ENCODE measurements at places on chromosomes 11 and 22.

DNA sequence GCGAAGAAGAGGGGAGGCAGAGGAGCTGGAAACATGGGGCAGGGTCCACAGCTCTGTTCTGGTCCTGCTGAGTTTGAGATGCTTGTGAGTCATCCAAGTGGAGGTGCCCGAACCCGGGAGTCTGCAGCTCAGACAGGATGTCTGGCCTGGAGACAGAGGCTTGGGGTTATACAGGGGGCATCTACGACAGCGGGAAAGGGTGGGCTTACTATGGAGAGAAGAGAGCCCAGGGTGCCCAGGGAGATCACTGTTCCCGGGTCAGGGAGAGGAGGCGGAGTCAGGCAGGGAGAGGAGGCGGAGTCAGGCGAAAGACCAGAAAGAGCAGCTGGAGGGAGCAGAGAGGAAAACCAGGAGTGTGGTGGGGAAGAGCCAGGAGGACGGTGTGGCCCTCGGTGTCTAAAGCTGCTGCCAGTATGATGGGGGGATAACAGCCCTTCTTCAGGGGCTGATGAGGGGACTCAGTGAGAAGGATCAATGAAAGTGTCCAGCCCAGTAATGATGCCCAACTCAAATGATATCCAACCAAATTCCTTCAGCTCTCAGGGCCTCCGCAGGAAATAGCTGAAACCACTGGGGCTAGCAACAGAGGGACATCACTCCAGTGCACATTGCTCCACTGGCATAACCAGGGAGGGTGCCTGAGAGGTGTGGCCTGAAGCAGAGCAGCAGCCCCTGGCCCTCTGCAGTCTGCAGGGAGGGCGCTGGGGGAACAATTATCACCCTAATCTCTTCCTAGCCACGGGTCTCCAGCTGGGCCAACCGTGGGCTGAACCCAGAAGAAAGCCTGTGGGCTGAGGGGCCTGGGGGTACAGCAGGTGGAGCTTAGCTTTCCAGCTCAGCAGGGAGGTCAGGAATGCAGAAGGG, 2.6 kb upstream of the LTBP3 start:
- DNase-seq = no peak

DNA sequence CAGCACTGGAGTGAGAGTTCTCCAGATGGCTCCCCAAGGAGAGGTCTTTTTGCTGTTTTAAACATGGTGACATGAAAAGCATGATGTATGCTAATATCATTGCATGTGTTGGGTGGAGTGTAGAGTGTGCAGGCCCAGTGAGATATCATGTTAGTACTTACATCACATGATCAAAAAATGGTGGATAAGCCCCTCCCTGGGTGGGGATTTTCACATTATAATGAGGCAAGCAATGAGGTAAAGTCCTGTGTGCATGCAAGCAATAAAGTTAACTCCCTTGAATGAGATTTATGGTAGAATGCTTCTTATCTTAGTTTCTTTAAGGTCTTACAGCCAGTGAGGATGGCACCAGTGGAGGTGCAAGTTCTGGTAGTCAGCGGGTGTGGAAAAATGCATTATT, 8.5 kb downstream of the FAM111B start:
- DNase-seq = no peak

GRCh38 chr11:9210922-9211320, 54.2 kb downstream of the DENND5A start:
- DNase-seq = no peak

DNA sequence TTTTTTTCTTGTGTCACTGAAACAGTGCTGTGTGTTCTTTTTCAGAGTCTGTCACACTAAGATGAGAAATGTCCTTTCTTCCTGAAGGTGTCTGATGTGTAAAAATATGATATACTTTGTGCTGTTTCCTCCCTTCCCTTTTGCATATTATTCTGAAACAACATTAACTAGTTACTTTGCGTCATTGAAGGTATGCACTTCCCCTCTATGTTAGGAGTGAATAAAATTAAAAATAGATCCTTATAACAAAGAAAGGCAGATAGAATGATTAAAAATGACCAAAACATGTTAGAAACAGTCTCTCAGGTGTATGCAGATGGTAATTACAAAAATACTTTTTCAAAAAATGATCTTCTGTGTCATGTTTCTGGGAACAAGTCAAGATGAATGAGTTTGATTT, 1.6 kb upstream of the RAB30 start:
- no peak for DNase-seq

GRCh38 chr11:95413021-95413420, 182.0 kb upstream of the SESN3 start:
- no peak for DNase-seq

GRCh38 chr11:70305501-70305900, 35.0 kb downstream of the PPFIA1 start:
- DNase-seq = no peak

- DNase-seq = no peak
Measured at GRCh38 chr11:83921447-83922192, 635.5 kb upstream of the CCDC90B start.

GRCh38 chr11:27721264-27722116, 21.2 kb upstream of the BDNF start:
- DNase-seq = no peak

- DNase-seq = no peak
Measured at GRCh38 chr22:43811777-43812148, 342 bp downstream of the EFCAB6 start.

- DNase-seq = no peak
Measured at GRCh38 chr22:42317691-42318547, 47.5 kb upstream of the TCF20 start.

DNA sequence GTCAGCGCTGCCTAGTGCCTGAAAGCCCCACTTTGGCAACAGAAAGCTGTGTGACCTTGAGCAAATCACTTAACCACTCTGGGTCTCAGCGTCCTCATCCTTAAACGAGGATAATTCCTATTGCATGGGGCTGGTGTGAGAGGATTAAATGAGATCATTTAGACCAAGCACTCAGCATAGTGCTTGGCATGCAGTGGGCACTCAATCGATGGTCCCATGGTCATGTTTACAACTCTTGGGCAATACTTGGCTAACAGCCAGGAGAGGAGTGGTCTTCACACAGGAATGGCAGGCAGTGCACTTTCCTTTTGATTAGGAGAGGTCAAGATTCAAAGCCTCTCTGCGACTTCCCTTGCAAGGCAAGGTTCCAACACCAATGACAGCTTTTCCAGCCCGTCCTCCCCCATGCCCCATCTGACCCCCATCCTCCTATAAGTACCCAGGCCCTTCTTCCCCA, 14.1 kb downstream of the TNKS1BP1 start:
- no peak for DNase-seq

DNA sequence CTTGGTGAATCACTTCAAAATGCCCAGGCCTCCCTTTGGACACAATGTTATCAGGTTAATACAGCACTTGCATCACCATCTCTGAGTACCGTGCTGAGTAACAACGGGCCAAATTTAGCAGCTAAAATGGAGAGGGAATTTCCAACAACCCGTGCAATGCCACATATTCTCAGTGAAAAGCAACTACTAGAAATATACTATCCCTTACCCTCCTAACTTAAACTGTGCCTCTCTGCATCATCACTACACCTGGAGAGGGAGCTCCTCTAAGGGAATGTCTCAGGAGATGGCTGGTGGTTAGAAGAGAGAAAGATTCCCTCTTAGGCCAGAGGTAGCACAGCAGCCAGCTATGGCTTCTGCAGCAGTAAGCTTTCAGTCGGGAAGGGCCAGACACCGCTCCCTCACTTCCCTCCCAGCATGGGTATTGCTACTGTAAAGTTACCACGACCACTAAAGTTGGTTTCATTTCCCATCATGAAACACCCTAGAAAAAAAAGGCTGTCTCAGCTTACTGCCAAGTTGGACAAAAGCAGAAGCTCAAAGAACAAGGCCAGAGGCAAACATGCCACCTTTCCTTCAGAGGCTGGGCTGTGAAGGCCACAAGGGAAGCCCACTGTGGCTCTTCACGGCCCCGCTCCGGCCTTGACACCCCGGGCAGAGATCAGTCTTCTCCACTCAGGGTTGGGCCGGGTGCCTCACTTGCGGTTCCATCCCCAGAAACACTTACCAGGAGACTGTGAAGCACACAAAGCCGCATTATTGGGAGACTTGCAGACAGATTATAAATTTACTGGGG, 3.9 kb downstream of the MAML2 start:
- DNase-seq = no peak

- DNase-seq = no peak
Measured at GRCh38 chr11:460331-461199, 10.5 kb downstream of the PTDSS2 start.

DNA sequence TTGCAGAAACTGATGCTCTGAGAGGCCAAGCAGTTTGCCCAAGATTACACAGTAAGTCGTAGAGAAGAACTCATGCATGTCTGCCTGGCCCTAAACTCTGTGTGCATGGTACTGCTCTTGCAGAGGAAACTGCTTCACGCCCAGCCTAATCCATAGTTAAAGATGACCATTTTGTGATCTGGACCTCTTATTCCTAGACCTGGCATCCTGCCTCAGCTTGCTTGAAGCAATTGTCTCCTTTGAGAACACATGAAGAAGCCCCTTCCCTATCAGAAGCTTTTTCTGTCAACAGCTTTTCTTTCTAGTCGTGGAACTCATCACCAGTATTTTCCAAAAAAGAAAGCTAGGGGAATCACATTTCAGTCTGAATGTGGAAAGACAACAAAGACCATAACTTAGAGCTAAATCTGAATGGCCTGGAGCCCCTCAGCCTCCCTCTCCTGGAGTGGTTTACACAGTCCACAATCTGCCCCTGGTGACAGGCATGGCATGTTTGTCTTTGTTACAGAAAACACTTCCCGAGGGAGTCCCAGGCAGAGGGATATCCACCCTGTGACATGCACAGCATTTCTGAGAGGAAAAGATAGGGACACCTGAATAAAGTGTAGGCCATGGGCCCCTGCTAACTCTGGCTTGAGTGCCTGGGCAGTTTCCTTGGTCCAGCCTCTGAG, 2.9 kb upstream of the FZD4 start:
- DNase-seq = no peak

GRCh38 chr11:59534676-59535075, 23.3 kb downstream of the OR4D9 start:
- DNase-seq = no peak

DNA sequence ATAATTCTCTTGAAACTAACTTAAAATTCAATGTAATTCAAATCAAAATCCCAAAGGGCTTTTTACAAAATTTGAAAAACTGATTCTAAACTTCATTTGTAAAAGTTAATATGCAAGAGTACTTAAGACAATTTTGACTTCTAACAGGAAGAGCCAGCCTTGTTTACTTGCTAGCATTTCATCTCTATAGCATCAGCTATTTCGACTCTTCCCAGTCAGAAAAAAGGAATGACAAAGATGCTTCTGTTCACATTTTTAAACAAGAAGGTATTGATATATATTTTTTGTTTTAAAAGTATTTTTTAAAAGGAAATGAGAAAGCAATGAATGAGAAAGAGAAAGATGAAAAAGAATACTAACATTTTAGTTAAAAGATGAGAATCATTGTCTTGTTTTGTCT, 16.4 kb downstream of the SLN start:
- DNase-seq = no peak

- DNase-seq = no peak
Measured at GRCh38 chr11:110098645-110099044, 5.5 kb downstream of the ZC3H12C start.

DNA sequence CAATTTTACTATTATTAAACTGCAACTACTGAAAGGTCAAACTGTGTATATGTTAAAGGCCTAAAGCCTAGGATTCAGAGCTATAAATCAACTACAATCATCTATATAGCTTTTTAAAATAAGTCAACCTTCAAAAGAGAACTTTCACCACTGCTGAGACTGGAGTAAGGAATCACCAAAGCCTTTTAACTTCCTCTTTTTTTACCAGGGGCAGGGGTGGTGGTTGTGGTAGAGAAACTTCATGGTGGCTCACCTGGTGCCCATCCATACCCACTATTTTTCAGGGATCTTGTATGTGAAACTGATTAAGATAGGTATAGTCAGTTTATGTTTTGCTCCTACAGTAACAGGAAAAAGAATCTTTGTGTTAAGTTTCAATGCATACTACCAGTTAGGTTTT, 31.5 kb downstream of the TSG101 start:
- DNase-seq = no peak

DNA sequence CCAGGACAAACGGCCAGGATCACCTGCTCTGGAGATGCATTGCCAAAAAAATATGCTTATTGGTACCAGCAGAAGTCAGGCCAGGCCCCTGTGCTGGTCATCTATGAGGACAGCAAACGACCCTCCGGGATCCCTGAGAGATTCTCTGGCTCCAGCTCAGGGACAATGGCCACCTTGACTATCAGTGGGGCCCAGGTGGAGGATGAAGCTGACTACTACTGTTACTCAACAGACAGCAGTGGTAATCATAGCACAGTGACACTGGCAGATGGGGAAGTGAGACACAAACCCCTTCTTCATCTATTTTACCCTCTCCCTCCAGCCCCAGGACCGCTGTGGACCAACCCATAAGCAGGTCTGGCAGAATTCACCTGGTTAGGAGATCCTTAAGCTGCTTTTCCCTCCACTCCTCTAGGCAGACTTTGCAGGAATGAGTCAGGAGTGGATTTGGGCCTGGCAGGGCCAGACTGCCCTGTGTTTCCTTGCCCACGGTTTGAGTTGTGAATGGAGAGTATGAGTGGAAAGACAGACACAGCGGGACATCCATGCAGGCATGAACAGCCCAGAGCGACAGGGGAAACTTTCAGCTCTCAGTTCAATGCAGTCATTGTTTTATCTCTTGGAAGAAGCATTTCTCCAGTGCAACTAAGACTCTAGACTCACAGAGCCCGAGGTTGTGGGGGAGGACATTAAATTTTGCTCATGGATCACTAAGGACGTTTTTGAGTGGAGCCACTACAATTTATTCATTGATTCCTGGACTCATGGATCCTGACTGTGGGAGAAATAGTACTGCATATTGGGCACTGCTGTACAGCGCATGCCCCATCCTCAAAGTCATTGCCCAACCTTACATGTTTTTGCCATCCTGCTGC, 75.3 kb upstream of the IGLL5 start:
- no peak for DNase-seq

GRCh38 chr11:120168960-120169681, 31.2 kb upstream of the TRIM29 start:
- peak; percentile 20 for DNase-seq

- no peak for DNase-seq
Measured at GRCh38 chr22:49642741-49643140, 184.9 kb downstream of the BRD1 start.

DNA sequence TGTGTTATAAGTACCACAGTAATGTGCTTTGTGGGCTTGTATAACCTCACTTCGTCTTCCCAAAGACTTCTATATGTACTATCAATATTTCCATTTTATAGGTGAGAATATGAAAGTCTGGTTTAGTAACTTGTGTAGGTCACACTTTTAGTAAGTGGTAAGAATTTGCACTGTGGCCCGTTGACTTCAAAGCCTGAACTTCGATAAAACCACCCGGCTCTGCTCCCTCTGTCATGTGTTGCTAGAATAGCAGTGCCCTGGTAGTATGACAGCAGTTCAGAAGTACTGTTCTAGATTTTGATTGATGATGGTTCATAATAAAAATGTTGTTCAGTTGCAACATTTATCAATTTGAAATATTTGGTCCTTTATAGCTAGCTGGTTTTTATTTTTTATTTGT, 110.2 kb upstream of the SORL1-AS1 start:
- no peak for DNase-seq

DNA sequence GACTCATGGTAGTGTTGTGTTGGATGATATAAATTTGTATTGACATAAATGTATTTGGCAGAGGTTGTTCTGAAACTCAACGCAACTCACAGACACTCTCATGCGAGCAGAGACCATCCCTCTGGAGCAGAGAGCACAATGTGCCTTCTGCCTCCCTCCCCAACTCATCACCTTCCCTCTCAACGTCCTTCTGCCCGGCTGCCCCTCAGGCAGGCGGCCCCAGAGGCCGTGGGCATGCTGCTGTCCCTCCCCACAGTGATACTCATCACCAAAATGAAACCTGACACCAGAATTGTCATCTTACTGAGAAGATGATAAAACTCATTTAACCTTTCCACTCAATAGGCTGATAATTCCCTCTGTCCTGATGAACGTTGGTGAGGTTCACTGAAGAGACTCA, 260.6 kb downstream of the ETS1 start:
- DNase-seq = no peak
